ENCODE measurements at places on chromosomes 7 and 10.

DNA sequence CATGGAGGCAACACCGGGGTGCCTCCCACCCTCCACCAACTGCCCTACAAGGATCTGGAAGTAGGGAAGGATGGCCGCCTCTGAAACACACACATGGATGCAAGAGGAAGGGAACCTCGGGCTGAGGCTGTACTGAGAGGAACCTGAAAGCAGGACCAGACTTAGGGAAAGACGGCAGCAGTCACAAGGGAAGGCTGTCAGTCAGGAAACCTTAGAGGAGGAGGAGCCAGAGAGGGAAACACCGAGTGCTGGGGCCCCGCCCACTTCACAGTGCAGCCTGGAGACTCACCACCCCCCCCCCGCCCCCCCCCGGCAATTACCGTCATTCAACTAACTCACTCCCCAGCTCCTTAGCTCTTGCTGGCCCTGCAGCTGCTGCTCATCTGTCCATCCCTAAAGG, 2.5 kb downstream of the CYREN start:
- peak; percentile 67 for DNase-seq

DNA sequence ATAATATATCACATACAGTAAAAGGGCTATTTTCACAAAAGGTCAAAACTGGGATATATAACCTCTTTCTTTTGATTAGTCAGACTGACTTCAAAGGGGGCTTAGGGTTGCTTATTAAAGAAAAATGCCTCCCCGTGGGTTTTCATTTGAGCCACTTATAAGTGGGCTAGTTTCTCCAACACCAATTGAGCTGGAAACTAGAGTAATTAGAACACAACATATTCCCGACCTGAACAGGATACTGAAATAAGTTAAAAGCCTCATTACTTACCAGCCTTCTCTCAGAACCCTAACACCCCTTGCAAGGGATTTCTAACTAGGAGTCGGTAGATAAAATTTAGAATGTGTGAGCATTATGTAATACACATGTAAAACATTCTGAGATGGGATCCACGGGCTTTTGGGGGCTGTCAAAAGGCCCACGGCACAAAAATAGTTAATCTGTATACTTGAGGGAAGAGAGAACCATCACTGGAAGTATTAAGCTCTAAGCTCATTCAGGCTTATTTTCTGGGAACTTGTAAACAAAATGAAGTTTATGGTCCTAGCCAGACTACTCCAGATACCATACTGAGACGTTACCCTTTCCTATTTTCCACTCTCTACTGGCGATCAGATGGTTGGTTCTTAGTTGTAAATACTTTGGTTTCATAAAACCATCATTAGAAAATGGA, 29.3 kb upstream of the KMT2E start:
- DNase-seq: no peak

GRCh38 chr7:68821846-68822245, 776.4 kb upstream of the AUTS2 start:
- no peak for DNase-seq

GRCh38 chr7:32051128-32051527, 19.1 kb downstream of the PDE1C start:
- no peak for DNase-seq

GRCh38 chr10:131636841-131637724, 263.7 kb upstream of the PPP2R2D start:
- peak; percentile 9 for DNase-seq

DNA sequence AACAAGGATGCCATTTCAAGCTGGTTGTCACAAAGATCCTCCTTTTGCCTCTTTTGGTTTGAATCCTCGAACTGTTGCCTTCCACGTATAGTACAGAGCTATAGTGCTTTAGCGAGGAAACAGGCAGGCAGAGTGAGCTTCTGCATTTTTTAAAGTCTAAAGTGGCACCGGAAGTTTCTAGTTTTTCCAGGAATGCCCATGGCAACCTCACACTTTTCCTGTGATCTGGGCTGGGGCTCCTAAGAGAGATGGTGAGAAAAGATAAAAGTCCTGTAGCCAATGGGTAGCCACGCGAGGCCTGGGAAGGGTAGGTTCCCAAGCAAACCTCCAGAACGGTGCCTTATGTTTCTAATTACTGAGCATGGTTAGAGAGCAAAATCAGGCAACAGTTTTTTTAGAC, 76.7 kb downstream of the CALD1 start:
- DNase-seq: no peak

DNA sequence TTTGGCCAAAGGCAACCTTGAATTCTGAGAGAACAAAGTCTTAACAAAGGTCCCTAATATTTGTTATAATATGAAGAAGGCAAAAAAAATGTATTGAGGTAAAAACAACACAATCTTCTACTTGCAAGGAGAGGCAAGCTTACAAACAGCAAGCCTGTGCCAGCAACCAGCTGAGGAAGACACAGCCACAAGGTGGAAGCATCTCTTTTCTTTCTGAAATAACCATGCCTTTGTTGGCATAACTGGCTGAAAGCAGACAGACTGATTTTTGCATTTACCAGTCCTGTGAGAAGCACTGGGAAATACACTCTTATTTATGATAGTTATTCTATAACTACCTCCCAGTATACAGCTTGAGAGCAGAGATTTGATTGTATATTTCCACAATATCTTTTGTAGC, 292.0 kb downstream of the PHTF2 start:
- no peak for DNase-seq

DNA sequence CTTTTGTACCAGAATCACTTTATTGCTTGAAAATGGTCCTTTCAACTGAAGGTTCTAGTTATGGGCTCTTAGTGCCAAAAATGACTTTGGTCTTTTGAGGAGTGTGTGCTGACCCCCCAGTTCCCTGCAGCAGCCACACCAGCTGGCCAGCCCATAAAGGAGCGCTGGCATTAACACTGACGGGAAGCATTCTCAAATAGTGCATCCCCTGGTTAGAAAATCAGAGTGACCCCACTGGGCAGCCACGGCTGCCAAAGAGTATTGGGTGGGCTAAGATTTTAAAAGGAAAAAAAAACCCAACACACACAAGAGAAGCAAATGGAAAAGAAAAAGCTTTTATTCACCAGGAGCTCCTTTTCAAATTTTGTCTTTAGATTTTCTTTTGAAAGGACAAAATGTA, 199.8 kb downstream of the CELF2 start:
- DNase-seq: no peak
